ENCODE measurements at places on chromosomes 6 and 20.

- no peak for DNase-seq
Measured at GRCh38 chr6:167811442-167812087, 15.1 kb upstream of the AFDN start.

DNA sequence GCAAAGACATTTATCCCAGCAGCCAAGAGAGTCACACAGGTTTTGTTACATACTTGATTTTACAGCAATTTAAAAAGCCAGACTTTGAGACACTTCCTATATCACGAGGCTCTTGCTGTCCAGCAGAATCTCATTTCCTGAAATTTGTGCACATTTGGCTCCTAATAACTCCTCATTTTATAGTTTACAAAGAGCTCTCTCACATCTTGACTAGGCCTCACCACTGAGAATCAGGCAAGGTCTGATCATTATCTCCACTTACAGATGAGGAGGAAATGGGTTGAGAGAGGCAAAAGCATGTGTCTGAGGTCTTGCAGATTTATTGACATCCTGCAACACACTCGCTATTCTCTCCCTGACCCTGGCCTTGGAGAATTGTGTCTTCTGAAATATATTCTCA, 426.8 kb downstream of the MAFB start:
- no peak for DNase-seq

GRCh38 chr20:1462001-1462400, 4.6 kb downstream of the NSFL1C start:
- no peak for DNase-seq

DNA sequence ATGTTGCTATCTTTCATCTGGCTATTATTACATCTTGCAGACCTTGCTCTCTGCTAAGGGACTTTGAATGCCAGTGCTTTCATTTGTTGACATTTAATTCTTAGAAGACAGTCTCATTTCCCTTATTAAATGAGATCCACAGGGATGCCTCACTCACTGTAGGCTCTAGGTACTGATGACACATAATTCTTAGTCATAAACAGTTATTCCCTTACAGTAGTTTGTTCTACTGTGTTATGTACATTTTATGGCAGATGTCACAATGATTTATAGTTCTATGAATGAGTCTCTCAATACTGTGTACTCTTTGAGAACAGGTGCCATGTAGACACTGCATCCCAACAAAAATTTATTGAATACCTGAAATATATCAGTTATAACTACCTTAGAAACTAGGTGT, 70.3 kb downstream of the FAM83B start:
- no peak for DNase-seq

GRCh38 chr6:64000818-64001491, 365.4 kb downstream of the PHF3 start:
- no peak for DNase-seq

GRCh38 chr6:130435181-130435580, 69.4 kb downstream of the TMEM200A start:
- no peak for DNase-seq

- no peak for DNase-seq
Measured at GRCh38 chr6:154893917-154894316, 101.2 kb upstream of the TIAM2 start.

GRCh38 chr6:9398767-9399373, 963.5 kb upstream of the SLC35B3 start:
- no peak for DNase-seq

- no peak for DNase-seq
Measured at GRCh38 chr6:143498428-143498827, 13.1 kb downstream of the FUCA2 start.
